ENCODE measurements at places on chromosomes 13 and 19. TPM values are rescaled to one million over a fixed set of nuclear protein-coding genes. Genes with fewer than 3 reads are reported as not detected.

TYROBP gene
- total RNA-seq: not detected

PABPC3 gene
- total RNA-seq: 0.33 TPM

ZNF737 gene
- total RNA-seq: 9.3 TPM

C3 gene
- total RNA-seq: 0.49 TPM

KLC3 gene
- 1.3 TPM for total RNA-seq

EPS8L1 gene
- total RNA-seq: 6.0 TPM

BCL3 gene
- 52.2 TPM for total RNA-seq

ZNF415 gene
- 2.2 TPM for total RNA-seq

PRRG2 gene
- 0.16 TPM for total RNA-seq

TSC22D1 gene
- 34.7 TPM for total RNA-seq

PLIN4 gene
- total RNA-seq: 0.13 TPM
